CD8-positive, alpha-beta memory T cell (primary cell): ENCODE measurements at places on chromosomes 6 and 20. TPM values are rescaled to one million over a fixed set of nuclear protein-coding genes. Genes with fewer than 3 reads are reported as not detected.

IBTK gene
- 20.3 TPM for polyA plus RNA-seq

ZNF391 gene
- polyA plus RNA-seq = 1.6 TPM

LTB gene
- polyA plus RNA-seq = 1,182 TPM

PPP1R16B gene
- polyA plus RNA-seq = 40.2 TPM

SLC17A1 gene
- polyA plus RNA-seq = not detected

SCRT2 gene
- not detected for polyA plus RNA-seq

EBF4 gene
- 2.0 TPM for polyA plus RNA-seq

WFDC10B gene
- not detected for polyA plus RNA-seq

CDSN gene
- polyA plus RNA-seq = not detected

HRH3 gene
- not detected for polyA plus RNA-seq

CDH4 gene
- polyA plus RNA-seq = 0.22 TPM

DNA sequence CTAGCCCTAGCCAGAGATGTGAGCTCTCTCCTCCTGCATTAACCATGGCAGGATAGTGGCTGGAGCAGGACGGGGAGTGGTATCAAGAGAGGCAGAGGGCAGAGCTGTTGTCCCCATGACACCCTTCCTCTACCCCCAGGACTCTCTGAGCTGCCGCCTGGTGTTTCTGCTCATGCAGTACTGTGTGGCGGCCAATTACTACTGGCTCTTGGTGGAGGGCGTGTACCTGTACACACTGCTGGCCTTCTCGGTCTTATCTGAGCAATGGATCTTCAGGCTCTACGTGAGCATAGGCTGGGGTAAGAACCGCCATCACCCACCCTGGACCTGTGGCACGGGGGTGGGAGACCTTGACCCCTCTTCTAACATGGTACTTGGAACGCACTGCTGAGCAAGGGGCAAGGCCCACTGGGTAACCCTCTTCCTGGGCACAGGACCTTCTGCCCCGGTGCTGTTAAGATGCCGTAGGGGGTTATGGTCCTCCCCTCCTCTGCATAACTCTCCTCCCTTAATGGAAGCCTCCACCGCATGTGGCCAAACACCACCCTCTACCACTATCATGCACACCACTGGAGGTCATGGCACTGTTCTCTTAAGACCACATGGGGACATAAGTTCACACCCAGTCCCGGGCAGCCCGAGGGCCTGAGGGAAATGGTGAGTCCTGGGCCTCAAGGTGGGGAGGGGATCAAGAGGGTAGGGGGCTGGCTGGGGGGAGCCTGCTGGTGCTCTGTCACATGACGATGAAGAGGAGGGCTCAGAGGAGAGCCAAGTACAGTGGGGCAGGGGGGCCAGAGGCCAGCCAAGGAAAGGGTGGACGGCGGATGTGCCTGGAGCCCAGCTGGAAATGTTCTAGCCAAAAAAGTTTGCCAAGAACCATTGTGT is 25.1 kb downstream of the GLP1R start:
- no peaks in the 10 kb centered on the region for H3K27me3 ChIP-seq
- no peak overlapping the region for H3K4me3 ChIP-seq
- H3K36me3 ChIP-seq = no peaks in the 10 kb centered on the region
- H3K27ac ChIP-seq = no peak overlapping the region
- no peaks in the 10 kb centered on the region for H3K4me1 ChIP-seq

GRCh38 chr20:47854687-47855212 is 69.5 kb upstream of the SULF2 start:
- DNase-seq = no peak
- H3K4me1 ChIP-seq = no peaks in the 10 kb centered on the region
- no peak overlapping the region for H3K4me3 ChIP-seq
- no peak overlapping the region for H3K27ac ChIP-seq

- no peaks in the 10 kb centered on the region for H3K4me1 ChIP-seq
- no peaks in the 10 kb centered on the region for H3K36me3 ChIP-seq
- H3K27ac ChIP-seq = no peak overlapping the region
- H3K27me3 ChIP-seq = no peaks in the 10 kb centered on the region
Measured at GRCh38 chr6:169098116-169098515, 155.5 kb downstream of the THBS2 start.

DNA sequence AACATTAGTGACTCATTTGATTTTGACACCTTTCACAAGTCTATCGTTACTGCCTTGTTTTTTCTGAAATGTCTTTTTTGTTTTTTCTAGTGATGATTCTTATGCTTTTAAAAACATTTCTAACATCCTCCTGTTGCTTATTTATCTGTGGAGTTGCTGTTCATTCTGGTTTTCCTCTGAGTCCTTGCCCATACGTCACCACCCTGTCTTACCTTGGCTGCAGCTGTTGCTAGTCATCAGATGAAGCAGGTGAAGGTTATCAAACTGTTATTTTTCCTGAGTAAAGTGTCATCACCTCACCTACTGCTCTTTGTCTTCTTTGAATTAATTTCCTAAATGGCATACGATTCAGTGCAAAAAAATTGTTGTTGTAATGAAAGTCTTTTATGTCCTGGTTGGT is 376.6 kb downstream of the GRIK2 start:
- no peak overlapping the region for H3K27ac ChIP-seq
- H3K36me3 ChIP-seq = no peaks in the 10 kb centered on the region
- no peak for DNase-seq
- no peak overlapping the region for H3K4me3 ChIP-seq
- H3K4me1 ChIP-seq = no peaks in the 10 kb centered on the region

GRCh38 chr6:122571888-122572287 is 38.3 kb upstream of the PKIB start:
- no peaks in the 10 kb centered on the region for H3K4me1 ChIP-seq
- no peaks in the 10 kb centered on the region for H3K27me3 ChIP-seq
- no peak overlapping the region for H3K4me3 ChIP-seq
- DNase-seq = no peak
- H3K27ac ChIP-seq = no peak overlapping the region
- H3K36me3 ChIP-seq = no peaks in the 10 kb centered on the region

DNA sequence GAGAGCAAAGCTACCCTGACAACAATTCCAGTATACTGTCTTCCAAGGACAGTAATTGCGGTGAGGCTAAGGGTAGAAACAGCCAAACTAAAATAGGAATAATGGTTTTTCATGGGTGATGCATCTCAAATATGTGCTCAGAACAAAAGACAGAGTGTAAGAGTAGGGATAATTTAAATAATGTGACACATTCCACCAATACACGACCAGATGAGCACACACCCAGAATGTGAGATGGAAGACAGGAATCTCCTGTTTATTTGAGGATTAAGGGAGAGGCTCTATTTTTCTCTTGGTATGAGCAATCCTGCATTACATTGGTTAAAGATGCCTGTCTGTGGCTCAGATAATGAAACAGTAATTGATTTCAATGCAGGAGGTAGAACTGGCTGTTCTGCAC is 292.9 kb upstream of the ZFP64 start:
- no peak overlapping the region for H3K4me3 ChIP-seq
- H3K27me3 ChIP-seq = no peaks in the 10 kb centered on the region
- DNase-seq = no peak

DNA sequence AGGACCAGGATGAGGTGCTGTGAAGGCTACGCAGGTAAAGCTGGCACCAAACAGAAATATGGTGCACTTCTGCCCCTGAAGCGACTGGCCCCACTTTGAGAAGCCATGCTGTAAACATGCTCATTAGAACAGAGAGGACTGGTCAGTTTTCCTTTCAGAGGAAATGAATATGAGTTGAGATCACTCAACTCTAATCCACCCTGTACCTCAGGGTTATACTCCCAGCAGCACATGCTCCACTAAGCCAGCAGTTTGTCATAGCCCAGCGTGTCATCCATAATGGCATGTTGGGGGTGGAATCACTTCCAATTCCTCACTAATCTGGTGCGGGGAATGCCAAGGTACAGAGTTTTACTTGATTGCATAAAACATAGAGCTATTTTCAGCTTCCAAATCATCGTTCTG is 98.1 kb downstream of the HIVEP2 start:
- H3K27me3 ChIP-seq = no peaks in the 10 kb centered on the region
- no peak overlapping the region for H3K27ac ChIP-seq
- peaks cover 87% of the 10 kb centered on the region for H3K4me1 ChIP-seq
- no peak for DNase-seq

GRCh38 chr20:19626896-19627295 is 131.2 kb upstream of the RIN2 start:
- no peaks in the 10 kb centered on the region for H3K27me3 ChIP-seq
- H3K36me3 ChIP-seq = no peaks in the 10 kb centered on the region
- H3K4me3 ChIP-seq = no peak overlapping the region
- DNase-seq = no peak

GRCh38 chr6:111260570-111261298 is 173.4 kb downstream of the SLC16A10 start:
- H3K27me3 ChIP-seq = no peaks in the 10 kb centered on the region
- no peak for DNase-seq
- peaks cover 5% of the 10 kb centered on the region for H3K36me3 ChIP-seq

DNA sequence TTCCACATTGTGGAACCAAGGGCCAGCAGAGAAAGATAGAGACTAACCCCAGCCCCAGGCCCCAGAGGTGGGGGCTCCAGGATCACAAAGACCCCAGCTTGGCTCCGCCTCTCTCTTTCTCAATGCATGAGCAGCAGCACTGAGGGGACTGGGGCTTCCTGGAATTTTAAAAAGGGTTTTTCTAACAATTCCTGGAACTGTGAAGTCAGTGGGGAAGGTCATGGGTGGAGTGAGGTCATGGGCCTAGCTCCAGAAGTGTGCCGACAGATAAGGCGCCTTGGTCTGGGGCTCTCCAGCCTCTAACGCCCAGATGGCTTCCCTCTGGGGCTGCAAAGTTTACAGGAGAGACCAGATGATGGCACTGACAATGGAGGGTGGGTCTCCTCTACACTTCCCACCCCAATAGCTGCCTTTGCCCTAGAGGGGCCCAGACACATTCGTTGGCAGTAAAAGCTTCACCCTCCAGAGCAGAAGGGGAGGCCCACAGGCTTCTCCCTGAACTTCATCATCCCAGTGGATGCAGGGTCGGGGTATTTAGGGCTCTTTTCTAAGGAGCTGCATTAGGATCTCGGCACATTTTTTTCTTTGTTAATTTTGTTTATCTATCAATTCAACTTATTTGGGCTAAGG is 46.9 kb upstream of the CD93 start:
- H3K4me3 ChIP-seq = no peak overlapping the region
- H3K4me1 ChIP-seq = no peaks in the 10 kb centered on the region
- H3K36me3 ChIP-seq = no peaks in the 10 kb centered on the region

DNA sequence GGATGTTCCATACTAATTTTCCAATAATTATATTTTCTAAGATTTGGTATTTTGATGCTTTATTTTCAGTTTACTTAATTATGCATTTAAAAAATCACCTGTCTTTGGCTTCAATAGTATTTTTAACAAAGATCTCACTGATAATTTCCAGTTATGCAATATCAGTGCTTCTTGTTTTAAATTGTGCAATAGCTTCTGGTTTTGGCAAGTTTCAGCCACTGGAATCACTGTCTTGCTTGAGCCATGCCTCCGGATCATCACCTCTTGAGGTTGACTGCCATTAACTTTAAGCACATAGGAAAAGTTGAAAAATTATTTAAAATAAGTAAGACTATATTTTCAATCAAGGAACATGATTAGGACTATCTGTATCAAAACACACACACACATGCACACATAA is 1242.1 kb downstream of the HACE1 start:
- no peaks in the 10 kb centered on the region for H3K4me1 ChIP-seq
- H3K27ac ChIP-seq = no peak overlapping the region
- no peak for DNase-seq
- no peaks in the 10 kb centered on the region for H3K36me3 ChIP-seq
- no peak overlapping the region for H3K4me3 ChIP-seq
- no peaks in the 10 kb centered on the region for H3K27me3 ChIP-seq

DNA sequence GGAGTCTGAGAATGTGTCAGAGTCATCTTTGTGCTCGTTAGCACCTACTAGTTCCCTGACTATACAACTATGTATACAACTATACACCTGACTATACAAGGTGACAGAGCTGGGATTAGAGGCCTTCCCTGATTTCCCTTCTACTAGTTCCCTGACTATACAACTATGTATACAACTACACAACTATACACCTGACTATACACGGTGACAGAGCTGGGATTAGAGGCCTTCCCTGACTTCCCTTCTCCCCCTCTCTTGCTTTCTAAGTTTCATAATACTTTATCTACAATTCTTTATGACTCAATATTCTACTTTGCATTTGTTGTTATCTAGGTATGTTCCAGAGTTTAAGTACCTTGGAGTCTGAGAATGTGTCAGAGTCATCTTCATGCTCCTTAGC is 68.0 kb downstream of the HS3ST5 start:
- no peak overlapping the region for H3K4me3 ChIP-seq
- no peak overlapping the region for H3K27ac ChIP-seq
- no peak for DNase-seq
- no peaks in the 10 kb centered on the region for H3K4me1 ChIP-seq
- H3K36me3 ChIP-seq = no peaks in the 10 kb centered on the region

- H3K4me1 ChIP-seq = no peaks in the 10 kb centered on the region
- H3K27me3 ChIP-seq = no peaks in the 10 kb centered on the region
- DNase-seq = no peak
- no peak overlapping the region for H3K27ac ChIP-seq
Measured at GRCh38 chr6:41573985-41574384, 27.8 kb downstream of the FOXP4 start.

DNA sequence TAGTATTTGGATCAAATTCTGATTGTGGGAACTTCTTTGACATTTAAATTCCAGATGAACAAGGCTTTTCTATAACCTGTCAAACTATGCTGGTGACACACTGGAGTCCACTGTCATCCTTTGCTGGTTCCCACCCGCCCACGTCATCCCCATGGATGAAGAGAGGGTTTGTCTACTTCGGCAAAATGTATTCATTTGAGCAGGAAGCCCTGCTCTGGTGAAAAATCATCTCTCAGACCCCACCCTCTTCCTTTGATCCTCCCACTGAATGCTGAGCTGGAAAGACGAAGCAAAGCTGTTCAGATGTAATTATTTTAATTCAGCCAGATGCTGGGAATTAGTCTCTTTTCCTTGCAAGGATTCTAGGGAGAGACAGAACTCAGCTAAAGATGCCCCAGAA is 50.5 kb downstream of the CPNE5 start:
- H3K36me3 ChIP-seq = no peaks in the 10 kb centered on the region
- DNase-seq = no peak
- no peak overlapping the region for H3K27ac ChIP-seq
- H3K4me1 ChIP-seq = no peaks in the 10 kb centered on the region
- peaks cover 4% of the 10 kb centered on the region for H3K27me3 ChIP-seq

DNA sequence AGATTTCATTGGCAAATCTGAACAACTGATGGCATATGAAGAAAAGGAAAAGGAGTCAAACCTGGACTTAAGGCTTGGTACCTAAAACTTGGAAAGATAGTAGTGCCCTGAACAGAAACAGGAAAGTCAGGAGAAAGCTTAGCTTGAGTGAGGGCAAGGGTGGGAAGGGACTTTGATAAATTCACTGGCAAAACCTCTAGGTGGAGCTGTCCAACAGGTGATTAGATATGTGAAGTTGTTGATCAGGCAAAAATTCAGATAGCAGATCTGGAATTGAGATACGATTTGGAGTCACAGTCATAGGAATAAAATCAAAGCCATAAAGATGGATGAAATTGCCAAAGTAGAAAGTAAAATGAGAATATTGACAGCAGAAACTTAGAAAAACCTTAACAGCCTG is 16.1 kb upstream of the ZNF292 start:
- DNase-seq = peak; percentile 62
- H3K27ac ChIP-seq = no peak overlapping the region
- H3K27me3 ChIP-seq = no peaks in the 10 kb centered on the region
- no peaks in the 10 kb centered on the region for H3K36me3 ChIP-seq
